ENCODE measurements at places on chromosomes 11 and 22.

- DNase-seq: no peak
Measured at GRCh38 chr11:112519751-112520150, 259.1 kb upstream of the PLET1 start.

DNA sequence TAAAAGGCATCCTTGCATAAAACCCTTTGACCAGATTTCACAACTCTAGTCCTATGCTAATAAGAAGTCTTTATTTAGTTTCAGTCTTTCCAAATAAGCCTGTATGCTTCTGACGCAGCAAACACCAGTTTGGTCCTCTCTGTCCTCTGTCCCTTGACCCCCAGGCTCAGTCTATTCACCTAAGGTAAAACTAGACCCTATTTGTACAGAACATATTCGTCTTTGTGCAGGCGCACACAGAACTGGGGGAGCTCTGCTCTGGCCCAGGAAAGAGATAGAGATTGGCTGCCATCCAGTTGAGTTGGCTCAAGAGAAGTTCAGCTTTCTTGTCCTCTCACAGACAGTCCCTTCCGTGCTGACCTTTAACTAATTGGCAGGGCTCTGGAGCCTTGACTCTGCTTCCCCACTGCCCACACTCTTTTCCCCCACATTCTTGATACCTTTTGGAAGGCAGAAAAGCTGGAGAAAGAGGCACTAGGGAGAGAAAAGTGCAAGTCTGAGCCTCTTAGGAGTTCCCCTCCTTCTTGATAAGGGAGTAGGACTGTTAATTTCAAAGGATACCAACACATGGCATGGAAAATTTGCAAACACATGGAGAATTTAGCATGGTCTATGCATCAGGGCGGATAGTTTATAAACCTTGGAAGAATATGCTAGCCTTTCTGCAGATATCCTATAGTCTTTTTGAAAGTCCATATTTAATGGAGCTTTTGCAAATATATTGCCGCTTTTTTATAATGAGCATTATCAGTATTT is 21.2 kb upstream of the PSMA1 start:
- DNase-seq: no peak

DNA sequence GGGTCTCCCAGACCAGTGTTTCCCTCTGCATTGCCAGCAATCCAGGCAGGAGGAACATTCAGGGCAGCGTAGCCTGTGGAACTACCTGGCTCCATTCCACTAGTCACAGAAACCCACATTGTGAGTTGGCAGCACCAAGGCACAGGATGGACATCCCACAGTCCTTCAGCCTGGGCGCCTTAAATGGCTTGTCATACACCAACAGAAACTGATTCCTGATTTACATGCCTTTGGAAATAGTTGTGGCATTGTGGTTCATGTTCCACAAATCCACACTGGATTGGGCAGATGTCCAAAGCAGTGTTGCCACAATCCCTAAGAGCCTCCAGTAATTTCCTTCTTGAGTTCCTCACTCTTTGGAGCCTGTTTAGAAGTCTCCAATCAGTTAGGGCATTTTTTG is 225.6 kb downstream of the BLID start:
- DNase-seq: no peak

GRCh38 chr11:61954851-61955421 is 4.8 kb downstream of the BEST1 start:
- DNase-seq: no peak

DNA sequence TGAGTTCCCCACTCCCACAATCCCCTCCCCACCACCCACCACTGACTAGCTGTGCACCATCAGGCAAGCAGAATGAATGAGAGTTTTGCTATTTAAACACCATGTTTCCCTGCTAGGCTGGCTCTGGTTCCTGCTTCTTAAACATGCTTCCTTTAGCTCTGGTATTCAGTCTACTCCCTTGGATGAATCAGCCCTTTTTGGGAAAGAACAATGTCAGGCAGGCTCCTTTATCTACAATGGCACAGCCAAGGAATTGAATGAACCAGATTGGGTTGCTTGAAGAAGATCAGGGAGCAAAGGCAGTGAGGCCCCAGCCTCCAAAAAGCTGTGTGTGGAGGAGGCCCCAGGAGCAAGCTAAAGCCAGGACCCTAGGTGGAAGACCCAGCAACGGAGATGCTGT is 92.9 kb upstream of the ISX start:
- no peak for DNase-seq

GRCh38 chr11:119378851-119379465 is 2.5 kb downstream of the USP2 start:
- DNase-seq: no peak

GRCh38 chr11:23413057-23413456 is 552.8 kb upstream of the CCDC179 start:
- no peak for DNase-seq

GRCh38 chr11:96206955-96207354 is 136.0 kb downstream of the MAML2 start:
- no peak for DNase-seq

Data from right renal pelvis (tissue), 4 donors.